Mesothelial cell of epicardium (in vitro differentiated cells): ENCODE measurements at places on chromosomes 16 and 17. TPM values are rescaled to one million over a fixed set of nuclear protein-coding genes. Genes with fewer than 3 reads are reported as not detected.

DNA sequence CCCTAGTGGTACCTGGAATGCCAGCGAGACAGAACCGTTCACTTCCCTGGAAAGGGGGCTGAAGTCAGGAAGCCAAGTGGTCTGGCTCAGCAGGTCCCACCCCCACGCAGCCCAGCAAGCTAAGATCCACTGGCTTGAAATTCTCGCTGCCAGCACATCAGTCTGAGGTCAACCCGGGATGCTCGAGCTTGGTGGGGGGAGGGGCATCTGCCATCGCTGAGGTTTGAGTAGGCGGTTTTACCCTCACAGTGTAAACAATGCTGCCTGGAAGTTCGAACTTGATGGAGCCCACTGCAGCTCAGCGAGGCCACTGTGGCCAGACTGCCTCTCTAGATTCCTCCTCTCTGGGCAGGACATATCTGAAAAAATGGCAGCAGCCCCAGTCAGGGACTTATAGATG lies 464.7 kb upstream of the TOM1L1 start:
- DNase-seq, result no peak

GRCh38 chr17:16952401-16952800 lies 19.5 kb downstream of the TNFRSF13B start:
- no peak for DNase-seq

DNA sequence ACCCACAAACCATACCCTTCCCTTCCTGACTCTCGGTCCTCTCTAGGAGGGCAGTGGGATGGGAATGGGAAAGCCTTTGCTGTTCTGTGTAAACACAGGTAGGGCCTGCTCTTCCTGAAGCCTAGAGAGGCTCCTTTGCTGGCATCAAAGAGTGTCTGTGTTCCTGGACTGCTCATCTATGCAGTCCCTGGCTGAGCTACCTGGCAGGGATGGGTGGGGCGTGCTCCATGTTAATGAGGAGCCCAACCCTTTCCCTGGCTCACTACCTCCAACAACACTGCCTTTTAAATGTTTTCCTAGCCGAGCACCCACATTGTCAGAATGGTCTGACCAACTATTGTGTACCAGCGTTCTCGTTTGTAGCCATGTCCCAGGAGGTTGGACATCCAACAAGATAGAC lies 26.6 kb upstream of the NAGLU start:
- no peak for DNase-seq

GRCh38 chr17:77320044-77320440 lies 179.3 kb downstream of the SEC14L1 start:
- no peak for DNase-seq

DNA sequence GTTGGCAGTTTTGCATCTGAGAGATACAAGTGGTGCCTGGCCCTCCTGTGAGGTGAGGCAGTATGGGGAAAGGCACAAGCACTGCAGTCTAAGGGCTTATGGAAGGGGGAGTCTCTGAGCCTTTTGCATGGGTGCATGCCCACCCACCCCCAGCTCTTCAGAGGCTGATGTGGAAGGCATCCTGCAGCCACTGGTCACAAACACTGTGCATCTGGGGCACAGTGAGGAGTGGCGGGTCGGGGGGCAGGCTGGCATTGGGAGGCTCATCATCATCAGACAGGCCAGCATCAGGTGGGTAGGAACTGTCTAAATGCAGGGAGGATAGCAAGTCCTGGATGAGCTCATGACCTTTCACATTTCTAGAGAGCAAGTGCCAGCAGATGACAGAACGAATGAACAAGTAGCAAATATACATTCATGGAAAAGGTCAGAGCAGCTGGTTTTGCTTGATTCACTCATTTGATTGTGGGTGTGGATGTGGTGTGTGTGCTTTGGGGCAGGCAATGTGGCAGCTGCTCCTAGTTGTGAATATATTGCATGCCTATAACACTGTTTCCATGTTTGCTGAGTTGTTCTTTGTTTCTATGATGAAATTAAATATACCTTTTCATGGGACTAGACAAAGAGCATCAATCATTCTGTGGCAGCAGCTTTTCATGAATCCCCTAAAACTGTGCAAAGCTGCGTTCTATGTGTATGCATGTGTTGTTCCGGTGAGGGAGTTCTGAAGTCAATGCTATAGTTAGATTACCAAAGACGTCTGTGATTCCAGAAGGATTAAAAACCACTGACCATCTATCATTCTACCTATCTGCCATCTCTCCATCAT lies 29.2 kb downstream of the TRIM25 start:
- no peak for DNase-seq

- peak; percentile 60 for DNase-seq
Observed at GRCh38 chr17:39653662-39654331, 11.4 kb upstream of the TCAP start.

Gene OR4D1
- not detected in 3 replicates for total RNA-seq

GRCh38 chr17:18314059-18314730 lies 599 bp downstream of the TOP3A start:
- DNase-seq, result no peak

Gene KCNH6
- 0.16 TPM in 1 of 3 replicates, not detected in the others for total RNA-seq

Gene TNP2
- total RNA-seq, result not detected in 3 replicates
